ENCODE measurements at places on chromosomes 12 and 14.

DNA sequence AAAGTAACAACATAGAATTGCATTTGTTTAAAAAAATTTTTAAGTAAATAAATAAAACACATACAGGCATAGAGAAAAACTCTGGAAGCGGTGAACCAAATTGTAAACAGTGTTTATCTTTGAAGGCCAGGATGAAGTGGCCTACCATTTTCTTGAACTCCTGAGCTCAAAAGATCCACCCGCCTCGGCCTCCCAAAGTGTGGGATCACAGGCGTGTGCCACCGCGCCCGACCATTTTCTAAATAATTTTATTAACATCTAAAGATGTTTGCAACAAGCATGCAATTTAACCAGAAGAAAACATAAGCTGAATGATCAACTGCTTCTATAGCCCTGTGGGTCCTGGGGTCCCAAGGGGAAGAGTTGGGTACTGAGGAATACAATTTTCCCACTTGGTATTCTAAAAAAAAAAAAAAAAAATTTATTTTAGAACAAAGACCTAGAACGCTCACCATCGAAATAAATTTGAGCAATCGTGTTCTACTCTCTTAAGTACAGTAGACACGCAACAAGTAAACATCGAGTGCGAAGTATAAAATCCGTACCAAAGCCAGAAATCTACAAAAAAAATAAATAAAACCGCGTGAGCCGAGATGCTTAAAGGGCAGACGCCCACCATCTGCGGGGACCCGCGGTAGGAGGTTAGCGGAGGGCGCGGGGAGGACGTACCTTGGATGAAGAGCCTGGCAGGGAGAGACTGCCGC lies 484 bp downstream of the MIS18BP1 start:
- no peak for DNase-seq

DNA sequence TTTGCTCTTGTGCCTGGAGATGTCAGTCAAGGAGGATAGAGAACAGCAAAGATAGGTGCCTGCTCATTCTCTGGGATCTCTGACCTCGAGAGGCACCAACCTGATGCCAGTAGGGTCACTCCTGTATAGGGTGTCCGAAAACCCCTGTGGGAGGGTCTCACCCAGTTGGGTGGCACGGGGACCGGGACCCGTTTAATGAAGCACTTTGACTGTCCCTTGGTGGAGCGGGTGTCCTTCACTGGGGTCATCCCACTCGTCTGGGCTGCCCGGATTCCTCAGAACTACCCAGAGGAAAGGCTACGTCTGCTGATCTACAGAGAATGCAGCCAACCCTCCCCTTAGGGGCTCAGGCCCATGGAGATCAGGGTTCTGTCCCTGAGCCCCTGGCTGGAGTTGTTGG lies 157.6 kb downstream of the CAPZA3 start:
- DNase-seq: no peak

DNA sequence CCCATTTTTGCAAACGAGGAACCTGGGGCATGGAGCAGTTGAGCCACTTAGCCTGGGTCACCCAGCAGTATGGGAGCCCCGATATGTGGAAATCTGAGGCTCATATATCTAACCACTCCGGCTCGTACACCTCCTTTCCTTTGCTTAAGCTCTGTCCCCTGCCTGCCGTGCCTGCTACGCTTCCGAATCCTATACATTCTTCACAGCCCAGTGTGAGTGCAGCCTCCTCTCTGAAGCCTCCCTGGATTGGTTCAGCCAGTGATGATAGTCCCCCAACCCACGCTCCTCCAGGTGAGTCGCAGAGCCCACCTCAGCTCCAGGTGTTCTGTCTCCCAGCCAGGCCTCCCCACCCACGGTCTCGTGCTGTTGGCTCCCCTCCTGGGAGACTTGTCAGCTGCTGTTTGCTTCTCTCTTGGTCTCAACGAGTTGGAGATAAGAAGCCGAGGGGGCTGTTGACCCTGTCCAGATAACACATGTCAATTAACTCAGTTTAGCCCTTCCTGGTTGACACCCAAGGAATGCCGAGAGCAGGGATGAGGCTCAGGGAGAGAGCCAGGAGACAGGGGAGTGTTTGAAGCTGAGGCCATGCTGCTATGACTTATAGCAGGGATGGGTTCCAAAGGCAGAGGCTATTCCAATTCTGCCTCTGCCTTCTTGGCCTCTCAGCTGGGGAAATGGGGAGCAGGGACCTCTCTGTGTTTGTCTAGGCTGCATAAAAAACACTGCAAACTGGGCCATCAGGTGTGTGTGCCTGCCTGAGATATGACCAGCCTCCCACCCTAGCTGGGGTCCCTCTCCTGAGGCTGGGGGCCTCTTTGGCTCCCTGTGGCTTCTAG lies 19.0 kb downstream of the SDSL start:
- DNase-seq: no peak

DNA sequence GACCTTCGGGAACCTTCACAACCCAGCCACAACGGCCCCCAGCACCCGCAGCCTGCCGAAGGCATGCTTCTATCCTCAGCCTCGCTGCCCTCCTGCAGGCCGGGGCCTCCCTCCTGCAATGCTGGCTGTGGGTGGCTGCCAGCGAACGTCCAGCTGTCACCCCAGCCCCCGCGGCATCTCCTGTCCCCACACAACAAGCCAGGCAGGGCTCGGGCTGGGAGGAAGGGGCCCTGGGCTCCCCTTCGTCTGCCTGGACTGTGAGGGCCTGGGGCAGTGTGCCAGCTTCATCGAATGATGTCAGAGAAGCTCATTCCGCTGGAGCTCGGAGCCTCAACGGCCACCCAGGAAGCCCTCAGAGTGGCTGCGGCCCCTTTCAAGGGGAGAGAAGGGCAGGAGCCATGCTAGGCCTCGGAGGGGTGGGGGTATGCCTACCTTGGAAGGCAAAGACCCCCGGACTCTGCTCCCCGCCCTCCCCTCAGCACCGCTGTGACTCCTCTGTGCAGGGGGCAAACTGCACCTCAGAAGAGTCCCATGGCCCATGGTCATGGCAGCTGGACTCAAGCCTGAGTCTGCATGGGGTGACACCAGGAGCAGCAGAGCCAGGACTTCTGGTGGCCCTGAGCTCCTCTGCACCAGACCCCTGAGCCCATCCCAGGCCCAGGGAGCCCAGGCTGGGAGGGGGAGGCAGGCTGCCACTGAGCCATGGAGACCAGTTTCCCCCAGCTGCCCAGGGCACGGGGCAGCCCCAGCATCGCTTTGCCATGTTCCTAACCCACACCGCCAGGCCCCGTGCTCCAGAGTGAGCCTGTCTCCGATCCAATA lies 24.7 kb upstream of the C14orf180 start:
- no peak for DNase-seq

- DNase-seq: no peak
Observed at GRCh38 chr12:46087916-46088439, 97.6 kb upstream of the SCAF11 start.

- DNase-seq: no peak
Observed at GRCh38 chr12:104386461-104386860, 70.3 kb upstream of the CHST11 start.

DNA sequence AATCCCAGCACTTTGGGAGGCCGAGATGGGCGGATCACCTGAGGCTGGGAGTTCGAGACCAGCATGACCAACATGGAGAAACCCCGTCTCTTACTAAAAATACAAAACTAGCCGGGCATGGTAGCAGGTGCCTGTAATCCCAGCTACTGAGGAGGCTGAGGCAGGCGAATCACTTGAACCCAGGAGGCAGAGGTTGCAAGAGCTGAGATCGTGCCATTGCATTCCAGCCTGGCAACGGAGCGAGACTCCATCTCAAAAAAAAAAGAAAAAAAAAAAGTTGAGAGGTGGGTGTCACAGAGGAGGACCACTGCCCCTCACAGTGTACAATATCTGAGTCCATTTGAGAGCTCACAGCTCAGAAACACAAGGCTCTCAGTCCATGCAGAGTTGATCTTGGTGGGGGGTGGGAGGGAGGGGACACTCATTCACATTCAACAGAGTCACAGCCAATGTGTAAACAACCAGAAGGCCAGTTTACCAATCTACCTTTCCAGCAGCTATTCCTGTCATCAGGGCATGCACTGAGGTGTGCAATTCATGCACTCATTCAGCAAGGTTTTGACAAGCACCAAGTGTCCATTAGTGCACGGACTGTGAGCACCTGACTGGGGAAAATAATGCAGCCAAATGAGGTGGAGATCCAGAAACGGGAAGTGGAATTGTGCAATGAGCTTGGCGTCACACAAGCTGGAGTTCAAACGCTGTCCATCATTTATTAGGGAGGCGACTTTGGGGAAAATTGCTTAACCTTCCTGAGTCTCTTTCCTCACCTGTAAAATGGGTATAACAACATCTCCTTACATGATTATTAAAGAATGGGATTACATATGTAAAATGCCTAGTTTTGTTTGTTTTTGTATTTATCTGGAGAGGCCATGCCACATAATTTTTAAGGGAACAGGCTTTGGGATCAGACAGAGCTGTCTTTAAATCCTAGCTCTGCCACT lies 4.4 kb upstream of the EIF5 start:
- DNase-seq: no peak

- DNase-seq: no peak
Observed at GRCh38 chr14:88904864-88905263, 80.4 kb downstream of the TTC8 start.

- no peak for DNase-seq
Observed at GRCh38 chr14:69870613-69871012, 8.6 kb upstream of the SMOC1 start.

GRCh38 chr12:68405343-68405781 lies 73.2 kb upstream of the MDM1 start:
- no peak for DNase-seq

DNA sequence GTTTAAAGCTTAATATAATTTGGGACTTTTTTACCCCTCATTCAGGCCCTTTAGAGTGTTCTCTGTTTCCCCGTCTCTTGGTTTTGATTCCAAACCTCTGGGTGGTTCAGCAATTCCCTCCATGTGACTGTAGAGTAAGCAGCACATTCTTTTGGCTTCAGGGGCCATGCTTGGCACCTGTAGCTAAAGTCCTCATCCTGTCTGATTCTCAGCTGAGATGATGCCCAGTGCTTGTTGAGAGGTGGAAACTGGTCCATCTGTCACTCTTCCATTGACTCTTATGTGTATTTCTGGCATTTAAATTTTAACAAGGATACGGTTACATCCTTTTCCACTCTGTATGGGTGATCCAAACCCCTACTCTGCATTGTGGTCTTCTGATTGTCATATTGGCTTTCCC lies 127.1 kb downstream of the DIO2 start:
- no peak for DNase-seq

DNA sequence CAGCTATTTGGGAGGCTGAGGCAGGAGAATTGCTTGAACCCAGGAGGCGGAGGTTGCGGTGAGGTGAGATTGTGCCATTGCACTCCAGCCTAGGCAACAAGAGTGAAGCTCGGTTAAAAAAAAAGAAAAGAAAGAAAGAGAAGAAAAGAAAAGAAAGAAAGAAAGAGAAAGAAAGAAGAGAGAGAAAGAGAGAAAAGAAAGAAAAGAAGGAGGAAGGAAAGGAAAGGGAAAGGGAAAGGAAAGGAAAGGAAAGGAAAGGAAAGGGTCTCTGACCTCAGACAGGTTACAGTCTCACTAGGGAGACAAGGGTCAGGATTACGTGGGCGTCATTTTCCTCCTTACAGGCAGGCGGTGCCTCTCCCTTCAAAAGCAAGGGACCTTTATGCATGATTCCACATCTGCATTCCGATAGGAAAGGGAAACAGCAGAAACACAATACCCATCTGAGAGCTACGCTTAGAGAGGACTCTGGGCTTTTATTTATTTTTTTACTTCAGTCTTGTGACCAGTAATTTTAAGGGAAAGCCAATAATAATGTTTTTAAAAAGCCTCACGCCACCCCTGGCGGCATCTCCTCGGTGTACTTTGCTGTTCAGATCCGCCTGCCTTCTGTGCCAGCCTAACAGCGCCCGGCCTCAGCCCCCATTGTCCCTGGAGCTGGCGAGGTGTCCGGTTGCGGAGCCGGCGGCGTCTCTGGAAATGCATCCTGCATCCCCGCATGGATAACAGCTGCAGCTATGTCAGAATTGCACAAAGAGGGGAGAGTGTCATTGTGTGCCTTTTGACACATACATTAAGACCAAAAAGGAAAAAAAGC lies 945 bp upstream of the HIP1R start:
- no peak for DNase-seq

DNA sequence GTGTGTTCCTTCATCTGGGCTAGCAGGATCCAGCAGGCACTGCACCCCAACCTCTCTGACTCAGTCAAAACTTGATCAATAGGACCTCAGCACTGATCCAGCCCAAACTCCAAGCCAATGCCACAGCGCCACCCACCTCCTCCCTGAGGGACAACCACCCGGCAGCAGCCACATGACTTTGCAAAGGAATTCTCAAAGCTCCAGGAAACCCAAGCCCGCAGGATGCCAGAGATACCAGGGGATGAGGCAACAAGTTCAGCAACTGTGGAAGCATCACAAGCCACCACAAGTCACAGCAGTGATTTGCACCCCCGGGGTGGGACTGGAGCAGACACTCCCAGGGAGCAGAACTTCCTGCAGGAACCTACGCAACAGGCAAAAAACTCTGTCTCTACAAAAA lies 37.3 kb downstream of the ACTN1 start:
- no peak for DNase-seq

GRCh38 chr14:89575386-89576061 lies 158.5 kb upstream of the FOXN3 start:
- no peak for DNase-seq

- DNase-seq: no peak
Observed at GRCh38 chr12:3055026-3055703, 22.0 kb upstream of the TSPAN9 start.

DNA sequence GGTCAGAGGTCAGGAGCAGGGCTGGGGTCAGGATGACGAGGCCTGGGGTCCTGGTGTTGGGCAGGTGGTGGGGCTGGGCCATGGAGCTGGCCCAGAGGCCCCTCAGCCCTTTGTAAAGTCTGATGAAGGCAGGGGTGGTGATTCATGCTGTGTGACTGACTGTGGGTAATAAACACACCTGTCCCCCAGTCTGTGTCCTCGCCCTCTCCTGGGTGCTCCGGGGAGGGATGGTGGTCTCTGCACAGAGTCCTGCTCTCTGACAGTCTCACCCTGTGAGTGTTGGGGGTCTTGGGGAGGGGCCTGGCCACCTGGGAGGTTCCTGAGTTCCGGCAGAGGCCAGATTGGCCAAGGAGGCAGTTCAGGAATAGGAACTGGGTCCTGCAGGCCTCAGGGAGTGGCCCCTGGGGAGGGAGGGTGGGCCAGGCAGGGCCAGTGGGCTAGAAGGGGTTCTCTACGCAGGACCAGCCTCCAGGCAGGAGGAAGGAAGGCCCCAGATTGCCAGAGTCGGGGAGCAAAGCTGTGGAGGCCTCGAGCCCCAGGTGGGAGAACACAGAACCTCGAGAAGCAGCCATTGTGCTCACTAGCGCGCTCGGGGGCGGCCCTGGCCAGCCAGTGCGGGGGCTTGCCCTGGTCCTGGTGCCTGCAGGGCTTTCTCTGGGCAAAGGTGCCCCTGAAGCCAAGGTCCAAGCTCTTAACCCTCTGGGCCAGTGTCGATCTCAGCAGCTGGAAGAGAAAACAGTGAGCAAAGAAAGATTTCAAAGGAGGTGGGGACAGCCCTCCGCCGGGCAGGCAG lies 14.4 kb downstream of the ACADS start:
- DNase-seq: no peak

DNA sequence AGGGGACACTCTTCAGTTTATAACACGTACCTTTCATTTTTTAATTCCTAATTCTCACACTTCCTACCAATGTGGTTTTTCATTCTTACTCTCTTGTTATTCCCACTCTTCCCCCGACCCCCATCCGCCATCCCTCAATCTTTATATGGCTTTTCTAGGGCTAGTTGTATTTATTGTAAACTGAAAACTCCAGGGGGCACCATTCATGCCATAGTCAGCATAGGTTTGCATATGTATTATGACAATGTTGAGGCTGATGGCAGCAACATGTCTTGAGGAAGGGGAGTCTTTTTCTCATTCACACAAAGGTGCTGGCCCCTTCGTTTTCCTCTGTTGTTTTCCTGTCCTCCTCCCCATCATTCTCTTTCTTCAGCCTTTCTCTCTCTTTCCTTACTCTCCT lies 27.7 kb upstream of the LTA4H start:
- DNase-seq: no peak
